ENCODE measurements at places on chromosomes 2 and 18. TPM values are rescaled to one million over a fixed set of nuclear protein-coding genes. Genes with fewer than 3 reads are reported as not detected.
A peak's percentile ranks its signal among the peaks of the same experiment; 100 is the strongest.

DNA sequence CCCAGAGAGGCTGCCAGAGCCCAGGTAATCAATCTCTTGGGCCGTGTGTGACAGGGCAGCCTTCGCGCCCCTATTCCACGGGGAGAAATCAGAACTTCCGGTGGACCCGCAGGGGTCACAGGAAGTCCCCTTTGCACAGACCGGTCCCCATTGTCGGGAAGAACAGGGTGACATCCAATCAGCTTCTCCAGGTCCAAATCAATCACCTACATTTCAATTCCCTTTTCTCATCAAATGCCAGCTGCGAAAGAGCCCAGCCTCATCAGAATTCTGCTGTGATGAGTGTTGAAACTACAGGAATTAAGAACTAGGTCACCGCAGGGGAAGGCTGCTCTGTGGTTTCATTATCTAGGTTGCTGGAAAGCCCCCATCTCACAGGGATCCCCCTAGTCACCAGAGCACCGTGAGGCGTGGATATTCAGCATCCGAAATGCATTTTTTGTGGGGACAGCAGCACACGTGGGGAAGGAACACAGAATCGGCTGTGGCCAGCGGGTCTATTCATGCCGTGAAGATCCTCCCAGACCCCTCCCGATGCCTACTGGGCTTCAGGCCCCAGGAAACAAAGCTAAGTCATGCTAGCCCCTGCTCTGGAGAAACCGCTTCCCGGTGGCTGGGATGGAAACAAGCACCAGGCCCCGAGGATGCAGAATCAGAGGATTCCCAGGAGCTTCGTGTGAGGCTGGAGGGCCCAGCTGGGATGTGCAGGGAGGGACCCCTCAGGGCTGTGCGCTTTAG, 193.7 kb upstream of the ID2 start:
- peak; percentile 86 for DNase-seq

- no peak for DNase-seq
These were observed 101.9 kb downstream of the USP34 start for GRCh38 chr2:61368687-61369665.

- no peak for DNase-seq
These were observed 10.2 kb downstream of the TMEM17 start for GRCh38 chr2:62495761-62496160.

GRCh38 chr18:73232933-73233332, 365.1 kb upstream of the NETO1 start:
- no peak for DNase-seq

GRCh38 chr2:14235667-14236066, 396.9 kb upstream of the LRATD1 start:
- DNase-seq, result no peak

DNA sequence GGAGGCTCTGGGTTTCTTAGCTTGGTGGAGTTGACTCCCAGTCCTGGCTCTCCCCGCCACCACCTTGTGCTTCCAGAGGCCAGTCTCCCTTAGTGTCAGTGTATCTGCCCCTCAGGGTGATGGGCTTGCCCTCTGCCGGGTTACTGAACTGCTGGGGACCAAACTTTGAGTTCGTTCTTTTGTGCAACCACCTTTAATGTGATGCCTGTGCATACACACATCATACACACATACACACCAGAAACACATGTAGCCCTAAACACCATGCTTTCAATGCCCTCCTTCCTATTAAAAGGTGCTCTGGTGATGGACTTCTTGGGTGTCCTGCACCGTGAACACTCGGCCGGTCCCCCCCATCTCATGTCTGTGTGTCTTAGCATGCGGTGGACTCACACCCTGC, 315.1 kb upstream of the EPAS1 start:
- no peak for DNase-seq

DNA sequence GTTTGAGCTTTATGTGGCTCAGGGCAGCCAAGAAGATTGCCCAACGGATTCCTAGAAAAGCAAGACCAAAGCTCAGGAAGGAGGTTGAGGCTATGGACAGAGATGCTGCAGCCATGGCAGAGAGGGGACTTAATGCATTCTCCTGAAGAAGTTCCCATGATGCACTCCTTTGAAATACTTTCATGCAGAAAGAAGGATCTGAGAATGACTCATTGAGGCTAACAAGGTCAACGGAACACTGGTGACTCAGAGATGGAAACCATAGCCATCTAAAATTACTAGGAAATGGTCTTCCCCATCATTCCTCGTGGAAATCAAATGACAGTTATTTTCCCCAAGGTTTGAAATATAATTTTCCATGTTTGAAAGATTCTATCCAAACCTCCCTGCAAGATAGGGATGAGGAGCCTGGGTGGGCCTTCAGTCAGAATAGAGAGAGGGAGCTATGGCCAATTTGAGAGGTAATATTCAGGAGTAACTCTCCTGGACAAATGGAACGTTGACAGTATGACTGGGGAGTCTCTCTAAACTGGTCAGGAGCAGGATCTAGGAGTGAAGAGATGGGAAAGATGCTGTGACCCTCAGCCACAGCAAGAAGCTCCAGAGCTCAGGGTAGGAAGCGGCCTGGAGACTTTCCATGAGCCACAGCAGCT, 63.0 kb downstream of the REEP1 start:
- no peak for DNase-seq

DNA sequence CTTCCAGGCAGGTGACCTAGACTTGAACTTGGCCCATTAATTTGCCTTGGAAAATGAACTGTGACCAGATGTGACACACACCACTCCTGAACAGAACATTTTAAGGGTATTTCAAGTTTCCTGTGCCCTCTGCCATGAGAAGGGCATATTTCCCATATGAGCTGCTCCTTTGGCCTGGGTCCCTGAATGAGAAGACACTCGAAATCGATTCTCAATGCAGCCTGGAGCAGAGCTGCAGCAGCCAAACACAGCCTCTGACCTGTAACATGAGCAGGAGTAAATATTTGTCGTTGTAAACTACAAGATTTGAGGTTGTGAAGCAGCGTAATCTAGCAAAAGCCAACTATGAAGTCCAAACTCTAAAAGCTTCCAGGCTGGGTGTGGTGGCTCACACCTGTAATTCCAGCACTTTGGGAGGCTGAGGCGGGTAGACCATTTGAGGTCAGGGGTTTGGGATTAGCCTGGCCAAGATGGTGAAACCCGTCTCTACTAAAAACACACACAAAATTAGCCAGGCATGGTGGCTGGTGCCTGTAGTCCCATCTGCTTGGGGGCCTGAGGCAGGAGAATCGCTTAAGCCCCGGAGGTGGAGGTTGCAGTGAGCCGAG, 30.1 kb upstream of the SOS1 start:
- DNase-seq, result no peak

The PNKD gene
- polyA plus RNA-seq, result 119 TPM

The GCKR gene
- not detected for polyA plus RNA-seq

The HOXD9 gene
- 8.9 TPM for polyA plus RNA-seq

Data from brain (organoid and tissue), 16 donors.